ENCODE measurements at places on chromosomes 2 and 18.

DNA sequence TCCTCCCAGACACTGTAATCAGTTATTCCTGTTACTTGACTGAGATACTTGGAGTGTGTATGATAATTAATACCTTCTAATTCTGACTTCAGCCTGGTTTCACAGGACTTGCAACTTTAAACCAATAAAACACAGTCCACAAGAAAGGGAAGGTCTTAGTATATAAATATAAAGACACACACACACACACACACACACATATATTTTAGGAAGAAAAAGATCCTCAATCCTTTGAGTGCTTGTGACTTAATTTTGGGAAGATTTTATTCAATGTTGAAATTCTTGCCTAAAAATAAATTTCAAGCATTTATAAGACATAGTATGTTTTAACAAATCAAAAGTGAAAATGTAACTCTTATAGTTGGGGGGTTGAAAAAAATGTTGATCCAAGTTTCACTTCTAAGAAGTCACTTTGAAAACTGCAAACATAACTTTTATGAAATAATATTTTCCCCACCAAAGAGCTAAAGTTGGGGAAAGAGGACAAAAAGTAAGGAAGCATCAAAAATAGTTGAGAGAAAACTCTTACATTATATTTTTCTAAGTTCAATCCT, 824 bp upstream of the VPS54 start:
- no peak for DNase-seq

DNA sequence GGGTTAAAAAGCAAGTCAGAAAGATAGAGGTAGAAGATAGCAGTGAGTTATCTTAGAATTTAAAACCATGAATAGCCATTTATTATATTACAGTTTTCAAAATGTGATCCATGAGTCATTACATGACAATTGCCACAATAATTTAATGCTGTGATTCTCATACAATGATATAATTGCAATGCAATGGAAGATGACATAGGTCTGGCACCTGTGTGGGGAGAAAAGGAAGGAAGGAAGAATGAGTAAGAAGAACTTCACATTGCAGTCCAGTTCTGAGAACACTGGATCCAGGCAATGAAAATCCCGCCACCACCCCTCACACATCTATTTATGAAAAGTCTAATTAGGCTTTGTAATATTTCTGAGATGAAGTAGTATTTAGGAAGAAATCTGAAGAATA, 738.1 kb upstream of the LINC00305 start:
- DNase-seq, result no peak

DNA sequence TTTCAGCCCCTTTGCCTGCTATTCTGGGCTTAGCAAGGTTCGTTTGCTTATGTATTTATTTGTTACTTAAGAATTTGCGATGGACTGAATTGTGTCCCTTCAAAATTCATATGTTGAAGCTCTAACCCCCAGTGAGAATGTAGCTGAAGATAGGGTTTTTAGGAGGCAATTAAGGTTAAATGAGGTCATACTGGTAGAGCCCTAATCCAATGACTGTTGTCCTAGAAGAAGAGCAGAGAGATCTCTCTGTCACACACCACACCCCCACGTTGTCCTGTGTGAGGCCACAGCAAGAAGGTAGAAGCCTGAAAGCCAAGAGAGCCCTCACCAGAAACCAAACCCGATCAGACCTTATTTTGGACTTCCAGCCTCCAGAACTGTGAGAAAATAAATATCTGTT, 66.7 kb downstream of the KIAA1328 start:
- DNase-seq, result no peak

DNA sequence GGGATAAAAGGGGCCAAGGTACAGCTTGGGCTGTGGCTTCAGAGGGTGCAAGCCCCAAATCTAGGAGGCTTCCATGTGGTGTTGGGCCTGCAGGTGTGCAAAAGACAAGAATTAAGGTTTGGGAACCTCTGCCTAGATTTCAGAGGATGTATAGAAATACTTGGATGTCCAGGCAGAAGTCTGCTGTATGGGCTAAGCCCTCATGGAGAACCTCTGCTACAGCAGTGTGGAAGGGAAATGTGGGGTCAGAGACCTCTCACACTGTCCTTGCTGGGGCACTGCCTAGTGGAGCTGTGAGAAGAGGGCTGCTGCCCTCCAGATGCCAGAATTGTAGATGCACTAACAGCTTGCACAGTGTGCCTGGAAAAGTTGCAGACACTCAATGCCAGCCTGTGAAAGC, 880.6 kb upstream of the ID2 start:
- no peak for DNase-seq

GRCh38 chr2:42572297-42573081, 4.1 kb downstream of the MTA3 start:
- no peak for DNase-seq

GRCh38 chr2:149420053-149420963, 89.9 kb downstream of the LYPD6 start:
- no peak for DNase-seq

- no peak for DNase-seq
Measured at GRCh38 chr2:119486886-119487285, 37.4 kb downstream of the SCTR start.

DNA sequence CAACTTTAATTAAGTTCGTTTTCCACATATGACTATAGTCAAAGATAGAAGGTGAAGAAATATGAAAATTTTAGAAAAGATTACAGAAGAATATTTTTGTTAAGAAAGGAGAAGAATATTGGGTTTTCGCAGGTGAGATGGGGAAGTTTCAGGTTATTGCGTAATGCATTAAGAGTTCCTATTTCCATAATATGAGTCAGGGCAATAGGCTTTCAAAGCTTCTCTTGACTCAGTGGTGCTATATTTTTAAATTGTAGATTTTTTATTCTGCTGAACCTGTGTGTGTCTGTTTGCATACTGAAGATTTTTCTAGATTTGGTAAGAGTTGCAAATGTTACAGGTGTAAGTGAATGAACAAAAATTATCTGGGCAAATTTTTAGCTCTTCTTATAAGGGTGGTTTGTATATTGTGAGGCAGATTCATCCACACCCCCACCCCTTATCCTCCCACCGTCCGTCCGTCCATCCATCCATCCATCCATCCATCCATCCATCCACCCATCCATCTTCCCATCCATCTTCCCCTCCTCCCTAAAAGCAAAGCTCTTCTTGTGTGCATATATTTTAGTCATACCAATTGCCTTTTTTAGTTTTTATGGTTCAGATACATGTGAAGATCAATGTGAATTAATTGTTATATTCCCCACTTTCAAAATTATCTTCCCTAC, 69.6 kb downstream of the MYO1B start:
- DNase-seq, result no peak

DNA sequence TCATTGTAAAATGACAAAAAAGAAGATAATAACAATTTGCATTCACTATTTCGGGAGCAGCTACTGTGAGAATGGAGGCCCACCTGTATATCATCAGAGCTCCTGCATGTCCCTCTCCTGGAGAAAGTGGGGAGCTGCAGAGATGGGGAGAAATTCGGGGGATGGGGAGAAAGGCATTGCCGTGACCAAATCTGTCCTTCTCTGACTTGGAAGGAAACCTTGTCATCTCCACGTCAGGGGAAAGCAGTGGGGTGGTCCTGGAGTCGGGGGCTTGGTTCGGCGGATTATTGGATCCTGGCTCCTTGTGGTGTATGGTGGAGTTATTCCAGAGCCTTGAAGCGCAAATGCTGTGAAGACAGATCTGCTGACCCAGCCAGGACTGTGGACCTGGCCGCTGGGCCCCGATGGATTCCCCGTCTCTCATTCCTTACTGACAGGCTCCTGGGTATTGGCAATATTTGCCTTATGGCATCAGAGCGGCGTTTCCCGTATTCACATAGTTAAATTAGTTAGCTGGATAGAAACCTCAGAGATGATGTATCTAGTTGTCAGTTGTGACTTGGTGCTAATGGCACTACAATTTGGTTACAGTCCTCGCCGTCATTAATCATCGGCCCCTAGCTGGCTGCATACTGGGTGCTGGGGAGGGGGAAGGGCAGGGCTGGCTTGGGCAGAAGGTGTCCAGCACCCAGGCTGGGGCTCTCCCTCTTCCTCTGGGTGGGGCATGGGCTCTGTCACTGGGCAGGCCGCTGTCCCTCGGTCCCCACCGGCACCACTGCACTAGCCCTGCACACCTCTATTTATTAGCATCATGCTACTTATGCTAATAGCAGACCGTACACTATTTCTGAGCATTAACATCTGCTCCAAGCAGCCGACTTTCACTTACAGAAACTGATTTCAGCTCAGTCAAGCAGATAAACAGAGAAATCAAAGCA, 31.7 kb downstream of the CELF4 start:
- no peak for DNase-seq

DNA sequence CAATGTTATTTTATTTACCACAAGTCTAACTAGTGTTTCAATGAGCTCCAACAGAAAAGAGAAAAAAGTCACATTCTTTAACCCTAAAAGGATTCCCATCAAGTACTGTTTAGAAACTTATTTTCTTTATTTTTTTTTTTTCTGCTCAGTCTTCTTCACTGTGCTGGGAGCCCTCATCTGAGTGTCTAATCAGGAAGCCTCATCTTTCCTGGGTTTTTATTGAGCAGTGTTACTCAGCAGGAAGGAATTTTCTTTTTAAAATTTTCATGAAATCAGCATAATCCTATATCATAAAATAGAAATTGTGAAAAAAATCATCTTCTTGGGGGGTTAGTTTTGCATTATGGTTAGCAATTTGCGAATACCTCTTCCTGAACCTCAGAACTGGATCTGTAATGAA, 453.8 kb downstream of the CDH2 start:
- no peak for DNase-seq

DNA sequence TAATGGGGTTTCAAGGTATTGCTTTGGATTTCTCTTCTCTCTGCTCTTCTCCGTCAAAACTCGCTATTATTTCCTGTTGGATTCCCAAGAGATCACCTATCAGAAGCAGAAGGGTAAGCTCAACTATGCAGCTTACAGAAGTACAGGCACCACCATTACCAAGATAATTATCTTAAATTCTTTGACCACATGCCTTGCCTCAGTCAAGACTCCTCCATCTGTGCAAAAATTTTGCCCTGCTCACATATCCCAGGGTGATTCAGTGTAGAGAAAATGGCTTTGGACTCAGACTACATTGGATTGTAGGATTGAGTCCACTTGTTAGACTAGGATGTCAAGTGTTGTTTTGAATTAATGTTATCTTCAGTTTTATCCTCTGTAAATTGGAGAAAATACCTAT, 698.7 kb downstream of the TDRD15 start:
- no peak for DNase-seq

GRCh38 chr2:49241501-49241900, 87.2 kb upstream of the FSHR start:
- DNase-seq, result no peak

- no peak for DNase-seq
Measured at GRCh38 chr18:63604791-63605567, 17.8 kb downstream of the SERPINB13 start.

GRCh38 chr2:72211777-72212485, 64.3 kb upstream of the CYP26B1 start:
- no peak for DNase-seq

GRCh38 chr18:60746919-60747318, 374.3 kb upstream of the MC4R start:
- no peak for DNase-seq

- no peak for DNase-seq
Measured at GRCh38 chr18:35968278-35968880, 4.1 kb upstream of the RMP24 start.

- DNase-seq, result no peak
Measured at GRCh38 chr18:34467058-34467457, 242.3 kb upstream of the NOL4 start.

- no peak for DNase-seq
Measured at GRCh38 chr18:67932271-67932670, 415.8 kb upstream of the DSEL start.

GRCh38 chr2:29697181-29697580, 224.2 kb downstream of the ALK start:
- DNase-seq, result no peak

- no peak for DNase-seq
Measured at GRCh38 chr2:170375192-170375591, 197.2 kb downstream of the MYO3B start.

GRCh38 chr2:147002256-147002655, 842.6 kb upstream of the ACVR2A start:
- DNase-seq, result no peak

DNA sequence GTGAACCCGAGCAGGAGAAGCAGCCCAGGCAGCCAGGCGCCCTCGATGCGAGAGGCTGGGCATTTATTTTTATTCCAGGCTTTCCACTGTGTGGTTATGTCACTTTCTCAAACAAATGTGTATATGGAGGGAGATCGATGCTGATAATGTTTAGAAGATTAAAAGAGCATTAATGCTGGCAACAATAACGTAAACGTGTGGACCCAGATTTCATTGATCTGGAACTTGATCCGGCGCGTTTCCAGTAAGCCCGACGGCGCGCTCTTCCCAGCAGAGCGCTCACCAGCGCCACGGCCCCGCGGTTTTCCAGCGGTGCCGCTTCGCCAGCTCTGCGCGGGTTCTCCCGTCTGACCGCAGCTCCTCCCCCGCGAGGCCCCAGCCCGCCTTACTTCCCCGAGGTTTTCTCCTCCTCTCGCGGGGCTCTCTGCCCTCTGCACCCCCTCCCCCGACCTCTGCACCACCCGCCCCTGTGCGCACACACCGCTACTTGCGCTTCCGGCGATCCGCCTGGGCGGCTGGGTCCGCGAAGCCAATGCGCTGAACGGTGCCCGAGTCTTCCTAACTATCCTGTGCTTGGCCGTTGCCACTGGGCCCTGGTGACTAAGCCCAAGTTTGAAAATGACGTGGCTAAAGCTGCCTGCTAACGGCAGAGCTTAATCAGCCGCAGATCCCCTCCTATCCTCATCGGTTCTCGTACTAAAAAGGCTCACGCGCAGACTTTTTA, 6.1 kb downstream of the ONECUT2 start:
- DNase-seq, result peak; percentile 14

DNA sequence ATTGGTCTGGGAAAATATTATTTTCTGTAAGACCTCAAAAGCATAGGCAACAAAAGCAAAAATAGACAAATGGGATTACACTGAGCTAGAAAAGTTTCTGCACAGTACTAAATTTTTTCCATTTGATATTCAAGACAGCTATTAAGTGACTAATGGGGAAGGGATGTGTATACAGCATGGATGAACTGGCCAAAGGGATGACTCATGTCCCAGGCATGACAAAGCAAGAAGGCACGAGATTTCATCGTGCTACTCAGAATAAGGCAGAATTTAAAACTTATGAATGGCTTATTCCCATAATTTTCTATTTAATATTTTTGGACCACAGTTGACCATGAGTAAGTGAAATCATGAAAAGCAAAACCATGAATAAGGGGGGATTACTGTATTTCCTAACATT, 1250.1 kb upstream of the GYPC start:
- DNase-seq, result no peak

DNA sequence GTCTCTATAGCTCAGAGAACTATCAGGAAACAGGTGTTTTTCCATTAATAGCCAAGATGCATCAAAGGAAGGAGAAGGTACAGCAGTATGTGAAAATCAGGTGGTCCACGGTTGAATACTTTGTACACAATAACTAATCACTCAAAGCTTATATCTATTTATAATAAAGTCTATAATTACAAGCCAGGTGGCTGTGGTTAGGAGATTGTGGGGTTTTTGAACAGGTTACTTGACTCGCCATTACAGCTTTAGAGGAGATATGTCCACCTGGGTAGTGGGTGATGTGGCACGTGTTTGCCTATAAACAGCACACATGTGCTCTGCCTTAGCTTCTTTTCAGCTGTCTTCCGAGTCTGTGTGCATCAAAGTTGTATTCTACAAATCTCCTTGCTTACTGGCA, 892.2 kb upstream of the ZEB2 start:
- DNase-seq, result no peak
